ENCODE measurements at places on chromosomes 11 and 22.

- peak; percentile 89 for DNase-seq
Observed at GRCh38 chr11:123654566-123655081, at the start of gene SCN3B. Gene SCN3B (minus strand): TSS chr11:123654624. CDS start chr11:123653801, 823 bp downstream.

DNA sequence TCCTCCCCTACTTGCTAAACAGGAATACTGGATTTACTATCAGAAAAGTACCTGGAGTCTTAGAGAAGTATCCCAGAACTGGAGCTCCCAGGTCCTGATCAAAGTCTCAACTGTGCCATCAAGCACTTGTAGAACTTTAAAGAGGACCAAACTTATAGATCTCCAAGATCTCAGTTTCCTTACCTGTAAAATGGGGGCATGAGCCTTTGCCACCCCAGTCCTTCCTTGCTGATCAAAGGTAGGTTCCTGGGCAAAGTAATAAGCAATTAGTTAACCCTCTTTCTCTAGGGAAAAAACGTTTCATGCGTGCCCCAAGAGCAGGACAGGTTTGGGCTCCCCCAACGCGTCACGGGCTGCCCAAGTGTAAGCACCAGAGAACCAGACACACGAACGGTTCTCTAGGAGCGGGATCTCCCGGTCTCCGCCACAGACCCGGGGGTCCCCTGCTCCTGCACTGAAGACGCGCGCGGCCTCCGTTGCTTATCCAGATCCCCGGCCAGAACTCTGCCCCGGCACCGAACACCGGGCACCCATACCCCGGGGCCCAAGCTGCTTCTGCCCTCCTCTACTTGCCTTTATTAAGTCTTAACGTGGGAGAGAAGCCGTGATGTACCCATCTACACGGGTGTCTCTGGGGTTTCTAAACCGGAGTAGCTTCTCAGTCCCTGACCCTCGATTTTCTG, 505 bp downstream of the ZNF214 start:
- DNase-seq: peak; percentile 3

- DNase-seq: no peak
Observed at GRCh38 chr11:441043-441417, 781 bp downstream of the ANO9 start.

DNA sequence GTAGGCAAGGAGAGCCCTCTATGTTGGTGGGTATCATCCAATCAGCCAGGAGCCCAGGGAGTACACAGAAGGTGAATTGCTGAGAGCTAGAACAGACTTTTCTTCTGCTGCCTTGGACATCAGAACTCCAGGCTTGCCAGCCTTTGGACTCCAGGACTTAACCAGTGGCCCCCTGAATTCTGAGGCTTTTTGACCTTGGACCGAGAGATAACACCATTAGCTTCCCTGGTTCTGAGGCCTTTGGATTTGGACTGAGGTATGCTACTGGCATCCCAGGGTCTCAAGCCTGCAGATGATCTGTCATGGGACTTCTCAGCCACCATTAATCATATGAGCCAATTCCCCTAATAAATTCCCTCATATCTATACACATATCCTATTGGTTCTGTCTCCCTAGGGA, 21.5 kb downstream of the TCF20 start:
- no peak for DNase-seq

GRCh38 chr11:132125988-132126871, 755.8 kb downstream of the NTM start:
- DNase-seq: peak; percentile 55

DNA sequence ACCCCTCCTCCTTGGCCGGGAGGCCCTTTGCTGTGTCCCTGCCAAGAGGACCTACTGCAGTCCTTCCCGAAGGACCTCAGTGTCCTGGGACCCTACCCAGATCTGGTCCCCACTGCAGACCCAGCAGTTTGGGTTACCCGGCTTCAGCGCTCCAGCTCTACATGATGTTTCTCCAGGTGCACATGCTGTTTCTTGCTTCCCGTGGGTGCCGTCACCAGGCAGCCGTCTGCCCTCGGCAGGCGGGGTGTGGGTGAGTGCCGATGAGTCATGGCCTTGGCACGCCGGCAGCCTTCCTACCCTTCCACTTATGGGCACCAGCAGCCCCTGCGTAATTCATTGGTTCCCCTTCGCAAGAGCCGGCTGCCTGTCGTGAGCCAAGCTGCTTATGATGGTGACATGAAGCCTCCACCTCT, 101.8 kb downstream of the BCR start:
- no peak for DNase-seq

DNA sequence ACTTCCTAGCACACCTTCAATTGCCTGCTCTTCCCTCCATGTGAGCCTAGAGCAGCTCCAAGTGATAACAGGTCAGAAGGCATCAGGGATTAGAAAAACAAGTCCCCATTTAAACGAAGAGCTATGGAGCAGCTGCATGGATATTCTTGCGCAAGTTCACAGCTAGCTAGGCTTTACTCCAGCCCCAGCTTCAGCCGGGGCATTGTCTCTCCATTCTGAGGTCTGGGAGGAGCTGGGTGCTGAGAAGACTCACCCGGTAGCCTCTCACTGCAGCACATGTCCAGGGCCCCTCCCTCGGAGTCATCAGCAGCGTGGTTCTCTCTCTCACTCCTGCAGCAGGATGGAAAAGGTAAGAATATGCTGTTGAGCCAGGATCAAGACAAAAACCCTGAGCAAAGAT, 26.0 kb downstream of the PTPN5 start:
- no peak for DNase-seq

DNA sequence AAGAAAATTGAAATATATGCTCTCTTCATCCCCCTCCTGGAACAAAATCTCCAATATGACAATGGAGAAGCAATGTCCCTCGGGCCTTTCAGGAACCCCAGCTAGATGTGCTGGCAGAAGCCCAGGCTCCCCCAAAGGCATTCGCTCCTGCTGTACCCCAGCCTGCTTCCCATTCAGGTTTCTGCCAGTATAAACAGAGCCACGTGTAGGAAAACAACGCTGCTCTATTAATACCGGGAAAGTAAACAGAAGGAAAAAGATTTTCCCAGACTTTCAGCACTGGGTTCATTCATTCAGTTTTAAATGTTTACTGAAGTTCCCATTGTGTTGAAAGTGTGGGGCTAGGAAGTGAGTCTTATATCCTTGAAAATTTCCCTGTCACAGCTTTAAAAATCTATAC, 147.1 kb downstream of the CADM1 start:
- peak; percentile 21 for DNase-seq

- no peak for DNase-seq
Observed at GRCh38 chr11:96367342-96367741, 22.4 kb downstream of the CCDC82 start.

GRCh38 chr22:44740307-44740706, 12.1 kb upstream of the ARHGAP8 start:
- DNase-seq: no peak

DNA sequence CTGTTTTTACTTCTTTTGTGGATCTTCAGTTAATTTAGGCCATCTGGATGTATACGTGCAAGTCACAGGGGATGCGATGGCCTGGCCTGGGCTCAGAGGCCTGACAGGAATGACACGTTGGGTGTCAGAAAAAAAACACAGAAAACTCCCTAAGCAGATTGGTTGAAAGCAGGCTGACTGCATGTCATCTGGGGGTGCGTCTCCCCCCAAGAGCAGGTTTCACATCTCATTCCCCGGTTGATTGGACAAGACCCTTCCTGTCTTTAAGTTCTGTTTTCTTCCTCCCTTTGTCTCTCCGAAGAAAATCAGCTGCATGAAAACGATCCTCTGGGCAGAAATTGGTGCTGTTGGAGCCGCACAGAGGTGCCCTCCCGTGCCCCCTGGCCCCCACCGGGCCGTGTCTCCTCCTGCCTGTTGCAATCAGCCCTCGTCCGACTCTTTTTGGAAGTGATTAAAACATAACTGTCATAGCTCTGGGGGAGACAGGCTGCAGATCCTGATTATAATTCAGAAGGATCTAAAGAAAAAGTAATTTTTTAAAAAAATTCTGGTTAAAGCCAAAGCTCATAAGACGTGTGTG, 71.8 kb upstream of the PARVG start:
- peak; percentile 66 for DNase-seq

DNA sequence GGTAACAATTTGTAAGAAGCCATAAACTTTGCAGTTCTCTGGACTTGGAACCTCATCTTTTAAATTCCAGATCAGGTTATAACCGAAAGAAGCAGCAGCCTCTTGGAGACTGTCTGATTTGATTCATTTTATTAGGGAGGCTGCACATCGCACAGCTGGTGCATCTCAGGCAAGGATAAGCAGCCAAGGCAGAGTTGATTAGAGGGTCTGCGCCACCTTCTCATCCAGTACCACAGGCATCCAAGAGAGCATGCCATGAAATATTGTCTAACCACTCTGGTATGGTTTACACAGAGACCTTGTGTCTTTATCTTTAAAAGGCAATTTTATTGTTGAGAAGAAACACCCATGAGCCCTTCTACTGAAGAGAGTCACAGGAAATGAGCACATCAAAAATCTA, 16.2 kb upstream of the CWF19L2 start:
- DNase-seq: no peak

DNA sequence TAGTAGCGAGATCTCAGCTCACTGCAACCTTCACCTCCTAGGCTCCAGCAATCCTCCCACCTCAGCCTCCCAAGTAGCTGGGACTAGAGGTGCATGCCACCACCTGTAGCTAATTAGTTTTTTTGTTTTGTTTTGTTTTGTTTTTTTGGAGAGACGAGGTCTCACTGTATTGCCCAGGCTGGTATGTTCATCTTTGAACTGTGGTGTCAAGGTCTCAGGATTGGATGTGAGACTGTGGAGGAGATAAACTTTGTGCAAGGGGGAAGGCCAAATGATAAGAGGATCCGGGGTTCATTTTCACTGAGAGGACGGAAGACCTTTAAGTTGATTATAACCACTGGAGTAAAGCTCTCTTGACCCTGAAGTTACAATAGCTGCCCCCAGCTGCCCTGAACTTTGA, 8.9 kb downstream of the SEC14L2 start:
- no peak for DNase-seq

- DNase-seq: no peak
Observed at GRCh38 chr11:12567746-12568460, 106.3 kb upstream of the TEAD1 start.

DNA sequence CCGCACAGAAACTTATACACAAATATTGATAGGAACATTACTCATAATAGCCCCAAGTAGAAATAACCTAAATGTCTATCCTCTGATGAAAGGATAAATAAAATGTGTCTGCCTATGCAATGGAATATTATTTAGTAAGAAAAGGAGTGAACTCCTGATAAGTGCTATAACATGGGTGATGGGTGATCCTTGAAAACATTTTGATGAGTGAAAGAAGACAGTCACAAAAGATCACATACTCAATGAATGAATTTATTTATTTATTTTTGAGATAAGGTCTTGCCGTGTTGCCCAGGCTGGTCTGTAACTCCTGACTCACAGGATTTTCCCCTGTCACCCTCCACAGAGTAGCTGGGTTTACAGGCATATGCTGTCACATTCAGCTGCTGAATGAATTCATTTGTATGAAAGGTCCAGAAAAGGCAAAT, 17.3 kb downstream of the RNF121 start:
- DNase-seq: peak; percentile 17

DNA sequence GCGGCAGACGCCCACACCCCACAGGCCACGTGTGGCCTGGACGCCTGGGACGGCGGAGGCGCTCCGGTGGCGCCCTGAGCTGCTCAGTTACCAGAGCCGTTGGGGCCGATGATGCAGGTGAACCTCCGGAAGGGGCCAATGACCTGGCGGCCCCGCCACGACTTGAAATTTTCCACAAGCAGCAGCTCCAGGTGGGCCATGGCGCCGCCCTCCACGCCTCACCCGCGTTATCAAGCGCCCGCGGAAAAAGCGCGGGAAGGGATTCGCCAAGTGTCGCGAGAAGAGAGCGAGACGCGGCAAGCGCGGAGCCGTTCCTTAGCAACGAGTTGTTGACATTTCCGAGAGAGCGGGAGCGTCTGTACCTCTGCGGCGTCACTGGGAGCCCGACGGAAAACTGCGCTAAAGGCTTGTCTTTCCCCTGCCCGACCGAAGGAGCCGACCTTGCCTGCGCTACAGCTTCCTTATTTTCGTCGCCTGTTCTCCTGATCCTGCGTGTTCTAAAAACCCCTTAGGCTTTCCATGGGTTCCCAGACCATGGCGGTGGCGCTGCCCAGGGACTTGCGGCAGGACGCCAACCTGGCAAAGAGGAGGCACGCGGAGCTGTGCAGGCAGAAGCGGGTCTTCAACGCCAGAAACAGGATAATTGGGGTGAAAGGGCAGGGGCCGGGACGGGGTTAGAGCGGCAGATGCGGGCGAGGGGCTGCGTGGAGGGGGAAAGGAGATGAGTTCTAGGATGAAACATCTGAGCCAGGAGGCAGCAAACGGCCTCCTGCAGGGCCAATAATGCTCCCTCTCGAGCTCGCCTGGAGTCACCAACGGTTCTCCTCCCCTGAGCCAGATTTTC, at the start of the genes RIBC2 and SMC1B:
RIBC2 (plus strand) TSS at position 326 of the 844 bp plus-strand sequence; CDS start at position 520, 194 bp downstream.
SMC1B (minus strand) TSS at position 232 of the 844 bp plus-strand sequence; CDS start at position 200, 32 bp downstream.
- DNase-seq: peak; percentile 86

- DNase-seq: no peak
Observed at GRCh38 chr11:130208241-130209127, 48.9 kb downstream of the ST14 start.

DNA sequence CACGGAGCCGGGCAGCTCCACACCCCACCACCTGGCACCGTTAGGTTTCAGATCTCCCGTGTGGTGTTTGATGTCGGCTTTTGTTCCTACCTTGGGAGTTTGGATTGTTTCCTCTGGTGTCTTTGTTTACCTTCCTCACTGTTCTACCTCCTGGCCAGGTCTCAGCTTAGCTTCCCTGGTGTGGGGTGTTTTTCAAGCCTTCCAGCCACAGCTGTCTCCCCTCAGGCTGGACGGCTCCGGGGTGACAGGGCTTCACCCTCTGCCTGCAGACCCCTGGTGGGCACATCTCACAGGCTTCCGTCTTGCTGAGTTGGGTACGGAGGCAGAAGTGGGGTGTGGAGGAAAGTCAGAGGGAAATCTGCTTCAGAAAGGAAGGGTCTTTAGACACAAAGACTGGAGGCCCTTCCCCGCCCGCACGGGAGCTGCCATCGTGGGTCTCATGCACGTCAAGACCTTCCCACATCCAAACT, 59.6 kb upstream of the EMID1 start:
- no peak for DNase-seq

DNA sequence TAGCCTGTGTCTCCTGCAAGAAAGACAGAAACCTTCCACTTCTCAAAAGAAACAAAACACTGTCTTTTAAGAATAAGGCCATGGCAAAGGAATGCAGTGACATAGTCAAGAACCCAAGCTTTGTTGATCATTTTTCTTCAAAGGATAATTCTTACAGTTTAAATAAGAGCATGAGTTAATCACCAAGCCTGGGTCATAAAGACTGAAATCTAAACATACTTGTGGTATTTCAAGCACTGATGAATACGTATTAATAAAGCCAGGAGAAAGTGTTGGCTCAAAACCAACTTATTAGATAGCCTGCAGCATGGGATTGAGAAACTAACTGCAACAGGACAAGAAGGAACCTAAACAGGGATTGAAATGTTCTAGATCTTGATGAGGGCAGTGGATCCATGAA, 143.3 kb upstream of the MTNR1B start:
- DNase-seq: no peak
